DMS153 (cell line): ENCODE measurements at places on chromosomes 13 and 19.

GRCh38 chr19:8445488-8446001, 770 bp downstream of the HNRNPM start:
- no peak for DNase-seq

- DNase-seq, result no peak
Measured at GRCh38 chr19:23983406-23983805, 68.7 kb downstream of the ZNF726 start.

- DNase-seq, result no peak
Measured at GRCh38 chr13:74021505-74021904, 112.7 kb downstream of the KLF12 start.

GRCh38 chr19:32599736-32600157, 18.8 kb downstream of the PDCD5 start:
- peak; percentile 27 for DNase-seq

GRCh38 chr13:108682714-108683113, 53.3 kb downstream of the MYO16 start:
- no peak for DNase-seq

DNA sequence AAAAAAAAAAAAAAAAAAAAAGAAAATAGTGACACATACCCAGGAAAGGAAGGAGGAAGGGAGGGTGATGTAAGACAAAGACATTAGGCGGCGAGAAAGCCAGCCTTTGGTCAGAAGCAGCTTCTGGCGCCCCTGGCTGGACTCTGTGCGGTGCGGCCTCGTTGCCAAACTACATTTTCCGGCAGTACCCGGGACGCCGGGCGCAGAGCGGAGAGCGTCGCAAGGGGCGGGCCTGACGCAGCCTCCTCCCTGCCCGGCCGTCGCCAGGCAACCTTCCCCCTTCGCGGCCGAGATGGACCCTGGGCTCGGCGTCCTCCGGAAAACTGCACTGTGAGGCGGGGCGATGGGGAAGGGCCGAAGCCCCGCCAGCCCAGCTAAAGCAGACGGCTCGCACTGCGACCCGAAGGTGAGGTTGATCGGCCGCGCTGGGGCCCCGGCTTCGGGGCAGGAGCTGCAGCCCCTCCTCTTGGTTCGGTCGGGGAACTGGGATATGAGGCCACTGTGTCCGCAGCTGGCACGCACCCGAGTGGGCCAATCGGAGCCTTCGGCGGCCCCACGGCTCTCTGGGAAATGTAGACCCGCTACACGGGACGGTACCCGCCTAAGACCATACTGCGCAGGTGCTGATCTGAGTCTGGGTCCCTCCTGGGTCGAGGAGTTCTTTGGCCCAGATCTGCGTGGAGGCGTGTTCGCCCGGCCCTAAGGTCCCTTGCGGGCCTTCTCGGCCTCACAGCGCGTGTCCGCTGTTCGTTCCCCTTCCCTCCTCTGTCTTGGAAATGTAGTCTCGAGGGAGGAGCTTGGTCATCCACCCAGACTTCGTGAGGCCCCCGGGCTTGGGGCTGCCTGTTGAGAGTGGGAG, 2.3 kb upstream of the MZF1 start:
- DNase-seq, result no peak

DNA sequence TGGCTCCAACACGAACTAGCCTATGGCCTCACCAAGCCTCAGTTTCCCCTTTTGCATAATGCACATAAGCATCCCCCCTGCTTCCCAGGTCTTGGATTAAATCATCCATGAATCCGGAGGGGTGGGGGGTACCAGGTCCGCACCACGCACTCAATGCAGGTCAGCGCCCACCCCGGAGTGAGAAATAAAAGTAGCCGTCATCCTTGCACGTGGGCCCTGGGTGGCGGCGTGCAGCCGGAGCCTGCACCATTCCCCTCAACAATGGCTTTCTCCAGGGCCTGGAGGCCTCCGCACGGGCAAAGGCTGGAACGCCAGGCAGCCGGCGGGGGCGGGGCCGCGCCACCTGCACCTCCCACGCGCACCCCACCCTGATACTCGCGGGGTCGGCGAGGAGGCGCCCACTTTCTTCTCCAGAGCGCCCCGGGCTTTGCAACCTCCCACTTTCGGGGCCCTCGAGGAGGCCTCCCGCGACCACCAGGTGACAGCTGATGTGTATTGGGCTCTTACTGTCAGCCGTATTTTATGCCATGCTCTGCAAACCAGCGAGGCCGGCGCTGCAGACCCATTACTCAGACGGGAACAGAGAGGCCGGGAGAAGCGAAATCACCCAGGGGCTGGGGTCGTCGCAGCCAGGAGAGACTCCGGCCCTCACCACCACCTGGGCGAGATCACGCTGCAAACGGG, 767 bp upstream of the GADD45B start:
- no peak for DNase-seq

GRCh38 chr13:69300131-69300530, 807.5 kb upstream of the ATXN8OS start:
- DNase-seq, result no peak

- no peak for DNase-seq
Measured at GRCh38 chr19:14078411-14078810, 5.8 kb downstream of the MISP3 start.

- no peak for DNase-seq
Measured at GRCh38 chr13:99559560-99559959, 58.3 kb downstream of the TM9SF2 start.

DNA sequence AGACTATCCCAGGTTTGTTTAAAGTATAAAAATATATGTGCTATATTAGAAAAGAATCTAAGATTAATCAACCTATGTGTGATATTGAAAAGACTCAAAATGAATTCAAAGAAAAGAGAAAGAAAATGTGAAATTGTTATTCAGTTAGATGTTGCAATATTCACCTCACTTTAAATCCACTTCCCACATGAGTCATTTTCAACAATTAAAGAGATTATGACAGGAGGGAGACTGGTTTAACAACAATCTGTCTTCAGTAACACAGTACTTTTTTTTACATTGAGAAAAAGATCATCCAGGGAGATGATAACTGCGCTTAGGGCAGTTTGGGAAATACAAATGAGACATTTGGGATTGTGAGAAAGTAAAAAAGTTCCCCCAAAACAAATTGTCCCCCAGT, 1246.2 kb downstream of the SLITRK1 start:
- DNase-seq, result no peak

GRCh38 chr19:55675661-55676354, 782 bp downstream of the EPN1 start:
- DNase-seq, result no peak

GRCh38 chr19:6482343-6482686, 728 bp upstream of the DENND1C start:
- DNase-seq, result no peak

GRCh38 chr19:43412441-43412840, 2.2 kb upstream of the TEX101 start:
- no peak for DNase-seq

- DNase-seq, result no peak
Measured at GRCh38 chr13:90201676-90202460, 1145.6 kb upstream of the MIR17HG start.

DNA sequence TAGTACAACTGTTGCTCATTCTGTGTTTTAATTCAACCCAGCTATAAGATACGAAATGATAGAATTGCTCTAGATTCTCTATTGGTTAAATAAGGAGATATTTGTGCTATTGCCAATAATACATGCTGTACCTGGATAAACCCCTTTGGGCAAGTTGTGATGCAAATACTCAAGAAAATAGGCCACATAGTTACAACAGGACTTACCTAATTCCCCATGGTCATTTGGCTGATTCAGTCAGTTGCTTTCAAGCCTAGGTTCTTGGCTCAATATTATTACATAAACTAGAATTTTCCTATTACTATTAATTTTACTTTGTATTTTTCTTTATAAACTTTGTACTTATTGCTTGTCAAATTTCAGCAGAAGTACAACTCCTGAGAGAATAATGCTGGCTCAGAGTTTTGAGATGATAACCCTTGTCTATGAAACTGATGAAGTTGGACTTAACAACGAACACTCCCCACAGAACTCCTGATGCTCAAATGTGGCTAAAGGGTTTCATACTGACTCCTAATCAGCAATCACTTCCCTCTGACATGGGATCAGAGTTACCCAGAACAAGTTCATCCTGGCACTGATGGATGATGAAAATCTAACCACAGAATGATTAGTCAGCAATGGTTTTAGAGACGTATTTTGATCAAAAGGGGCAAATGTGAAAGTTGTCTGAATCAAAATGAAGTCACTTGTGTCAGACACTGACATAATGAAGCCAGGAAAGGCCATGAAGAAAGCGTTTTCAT, 221.1 kb downstream of the ITGBL1 start:
- no peak for DNase-seq

GRCh38 chr19:53892301-53892980, 10.4 kb downstream of the PRKCG start:
- no peak for DNase-seq

DNA sequence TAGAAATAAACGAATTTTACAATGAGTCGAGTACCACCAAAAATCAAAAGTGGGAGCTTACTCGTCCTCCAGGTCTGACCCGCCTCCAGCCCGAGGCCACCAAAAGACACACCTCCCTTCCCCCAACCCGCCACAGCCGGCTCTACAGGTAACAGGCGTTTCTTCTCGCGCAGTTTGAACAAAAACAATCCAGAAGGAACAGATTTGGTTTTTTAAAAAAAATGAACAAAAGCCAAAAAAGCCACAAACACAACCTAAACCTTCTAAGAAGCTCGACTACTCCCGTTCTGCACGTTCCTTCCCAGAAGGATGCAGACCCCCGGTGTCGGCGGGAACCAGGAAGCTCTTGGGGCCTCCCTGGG, 671 bp downstream of the ZDHHC20 start:
- DNase-seq, result peak; percentile 27

DNA sequence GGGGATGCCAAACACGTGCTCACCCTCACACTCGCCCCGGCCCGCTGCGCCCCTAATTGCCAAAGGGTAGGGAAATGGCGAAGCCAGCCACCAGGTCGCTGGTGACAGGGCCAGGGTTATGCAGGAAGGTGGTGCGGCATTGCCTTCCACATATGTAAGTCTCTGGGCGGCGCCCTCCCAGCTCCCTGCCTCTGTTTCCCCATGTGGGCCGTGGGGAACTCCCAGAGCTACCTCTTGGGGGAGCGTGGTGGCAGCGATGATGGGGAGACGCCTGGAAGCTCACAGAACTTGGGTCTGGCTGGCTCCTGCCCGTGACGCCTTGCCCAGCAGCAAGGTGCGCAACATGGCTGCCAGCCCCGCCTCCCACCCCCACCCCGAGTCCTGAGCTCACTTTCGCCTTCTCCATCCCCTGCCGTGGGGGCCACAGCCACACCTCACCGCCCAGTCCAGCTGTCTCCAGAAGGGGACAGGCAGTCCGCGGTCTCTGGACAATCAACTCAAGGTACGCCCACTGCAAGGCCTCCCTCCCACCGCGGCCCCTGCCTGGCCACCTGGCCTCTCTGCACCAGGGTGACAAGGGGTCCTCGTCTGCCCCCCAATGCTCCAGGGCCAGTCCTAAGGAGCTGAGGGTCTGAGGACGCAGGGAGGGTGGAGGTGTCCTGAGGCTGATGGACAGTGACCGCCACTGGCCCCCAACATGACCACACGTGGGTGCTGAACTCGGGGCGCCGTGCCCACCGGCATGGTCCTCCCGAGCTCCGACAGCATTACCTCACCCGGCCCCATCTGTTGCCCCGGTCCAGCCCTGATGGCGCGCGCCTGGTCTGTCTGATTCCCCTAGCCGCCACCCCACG, 6.6 kb downstream of the C19orf25 start:
- no peak for DNase-seq

DNA sequence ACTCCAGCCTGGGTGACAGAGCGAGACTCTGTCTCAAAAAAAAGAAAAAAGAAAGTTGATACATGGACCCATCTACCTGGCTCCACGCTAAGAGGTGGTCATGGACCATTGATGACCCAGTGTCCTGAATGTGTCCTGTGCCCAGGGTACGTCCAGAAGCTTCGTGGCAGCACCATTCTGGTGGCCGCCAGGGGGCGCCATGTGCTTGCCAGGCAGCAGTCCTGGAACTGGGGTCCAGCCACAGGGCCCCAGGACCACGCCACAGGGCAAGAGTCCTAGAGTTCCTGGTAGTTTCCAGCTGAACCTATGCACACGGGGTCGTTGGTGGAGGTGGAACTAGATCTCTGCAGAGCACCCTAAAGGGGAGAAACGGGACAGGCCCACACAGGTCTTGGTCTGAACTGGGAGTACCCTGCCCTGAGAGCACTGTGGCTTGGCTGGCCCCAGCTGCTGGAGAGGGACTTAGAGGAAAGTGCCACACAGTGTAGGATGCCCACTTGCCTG, 19.9 kb upstream of the FBXO27 start:
- no peak for DNase-seq

DNA sequence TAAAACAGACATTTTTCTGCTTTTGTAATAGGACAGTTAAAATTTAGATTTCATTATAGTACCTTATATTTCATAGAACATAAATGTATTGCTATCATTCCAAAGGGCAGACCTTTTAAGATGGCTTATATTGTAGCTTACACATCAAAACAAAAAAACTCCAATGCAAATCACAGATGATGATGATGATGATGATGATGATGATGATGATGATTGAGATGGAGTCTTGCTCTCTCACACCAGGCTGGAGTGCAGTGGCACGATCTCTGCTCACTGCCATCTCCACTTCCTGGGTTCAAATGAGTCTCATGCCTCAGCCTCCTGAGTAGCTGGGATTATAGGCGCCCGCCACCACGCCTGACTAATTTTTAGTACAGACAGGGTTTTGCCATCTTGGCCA, 189.9 kb upstream of the RNF113B start:
- DNase-seq, result no peak

DNA sequence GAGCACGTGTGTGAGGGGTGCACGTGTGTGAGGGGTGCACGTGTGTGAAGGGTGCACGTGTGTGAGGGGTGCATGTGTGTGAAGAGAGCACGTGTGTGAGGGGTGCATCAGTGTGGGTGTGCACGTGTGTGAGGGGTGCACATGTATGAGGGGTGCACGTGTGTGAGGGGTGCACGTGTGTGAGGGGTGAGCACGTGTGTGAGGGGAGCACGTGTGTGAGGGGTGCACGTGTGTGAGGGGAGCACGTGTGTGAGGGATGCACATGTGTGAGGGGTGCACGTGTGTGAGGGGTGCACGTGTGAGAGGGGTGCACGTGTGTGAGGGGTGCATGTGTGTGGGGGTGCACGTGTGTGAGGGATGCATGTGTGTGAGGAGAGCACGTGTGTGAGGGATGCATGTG, 15.7 kb downstream of the RASA3 start:
- DNase-seq, result no peak

GRCh38 chr19:40932008-40932959, 50.3 kb upstream of the CYP2A7 start:
- DNase-seq, result no peak

GRCh38 chr13:111948811-111949210, 118.1 kb upstream of the SOX1 start:
- DNase-seq, result no peak

GRCh38 chr13:110319774-110320509, 12.9 kb downstream of the COL4A2 start:
- DNase-seq, result no peak
